ENCODE measurements at places on chromosomes 2 and 18.
A peak's percentile ranks its signal among the peaks of the same experiment; 100 is the strongest.

DNA sequence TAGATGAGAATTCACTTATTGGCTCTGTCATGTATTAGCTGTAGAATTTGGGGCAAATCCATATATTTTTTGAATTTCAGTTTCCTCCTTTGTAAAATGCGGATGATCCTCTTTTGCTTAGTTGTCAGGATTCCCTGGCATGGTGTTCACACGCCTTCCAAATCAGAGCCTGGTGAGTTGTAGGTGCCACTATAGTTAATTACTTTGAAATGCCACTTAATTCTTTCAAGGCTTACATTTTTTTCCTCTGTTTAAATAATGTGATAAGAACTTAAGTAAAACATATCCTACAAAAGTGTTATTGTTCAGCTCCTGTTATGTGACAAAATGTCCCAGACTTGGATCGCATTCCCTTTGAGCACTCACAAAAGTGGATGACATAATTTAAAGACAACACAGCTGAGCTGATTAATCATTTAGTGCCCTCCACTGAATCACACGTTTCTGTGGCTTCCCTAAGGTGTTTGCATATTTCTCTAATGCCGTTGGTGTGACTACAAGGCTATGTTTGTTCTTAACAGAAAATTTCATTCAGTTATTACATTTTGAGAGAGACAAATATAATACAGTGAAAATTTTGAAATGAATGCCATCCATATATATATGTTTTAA lies 471.2 kb upstream of the CHST9 start:
- no peak for DNase-seq

- DNase-seq, result no peak
Observed at GRCh38 chr2:160486341-160486740, 7.3 kb downstream of the RBMS1 start.

- no peak for DNase-seq
Observed at GRCh38 chr18:59957957-59958356, 58.2 kb downstream of the PMAIP1 start.

GRCh38 chr2:120744817-120745216 lies 9.1 kb downstream of the GLI2 start:
- DNase-seq, result no peak

- DNase-seq, result no peak
Observed at GRCh38 chr2:223896833-223897311, 48.3 kb downstream of the WDFY1 start.

DNA sequence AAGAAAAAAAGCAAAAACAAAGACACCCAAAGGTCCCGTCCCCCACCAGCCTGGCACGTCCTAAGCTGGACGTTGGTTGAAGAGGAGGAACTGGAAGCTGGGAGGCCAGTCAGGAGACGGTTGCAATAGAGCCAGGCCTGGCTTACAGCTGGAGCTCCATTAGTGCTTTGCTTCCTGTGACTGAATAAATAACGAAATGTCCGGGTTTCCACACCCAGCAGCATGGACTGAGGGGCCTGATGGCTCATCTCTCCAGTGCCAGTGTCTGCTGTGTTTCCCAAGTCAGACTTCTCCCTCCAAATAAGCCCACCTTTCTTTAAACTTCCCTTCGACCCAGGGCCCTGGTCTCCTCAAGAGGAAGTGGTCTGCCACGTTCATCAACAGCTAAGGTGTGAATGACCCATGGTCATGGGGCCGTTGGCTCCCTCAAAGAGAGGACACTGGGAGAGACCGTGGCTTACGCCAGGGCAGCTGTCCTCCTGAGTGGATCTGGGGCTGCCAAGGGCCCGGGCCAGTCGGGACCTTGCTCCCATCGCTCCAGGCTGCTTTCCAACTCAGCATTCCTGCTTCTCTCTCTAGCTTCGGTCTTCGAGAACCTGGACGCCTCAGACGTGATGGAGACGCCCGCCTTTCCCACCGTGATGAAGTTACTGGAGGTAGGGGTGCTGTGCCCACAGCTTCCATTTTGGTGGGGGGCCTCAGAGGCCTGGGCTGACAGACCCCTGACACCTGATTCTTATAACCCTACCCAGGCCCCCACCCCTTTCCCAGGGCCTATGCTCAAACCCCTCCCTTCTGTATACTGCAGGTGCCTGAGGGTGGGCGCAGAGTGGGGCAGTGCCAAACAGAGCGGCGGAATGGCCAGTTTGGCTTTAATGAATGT lies 44.9 kb downstream of the MYO7B start:
- no peak for DNase-seq

DNA sequence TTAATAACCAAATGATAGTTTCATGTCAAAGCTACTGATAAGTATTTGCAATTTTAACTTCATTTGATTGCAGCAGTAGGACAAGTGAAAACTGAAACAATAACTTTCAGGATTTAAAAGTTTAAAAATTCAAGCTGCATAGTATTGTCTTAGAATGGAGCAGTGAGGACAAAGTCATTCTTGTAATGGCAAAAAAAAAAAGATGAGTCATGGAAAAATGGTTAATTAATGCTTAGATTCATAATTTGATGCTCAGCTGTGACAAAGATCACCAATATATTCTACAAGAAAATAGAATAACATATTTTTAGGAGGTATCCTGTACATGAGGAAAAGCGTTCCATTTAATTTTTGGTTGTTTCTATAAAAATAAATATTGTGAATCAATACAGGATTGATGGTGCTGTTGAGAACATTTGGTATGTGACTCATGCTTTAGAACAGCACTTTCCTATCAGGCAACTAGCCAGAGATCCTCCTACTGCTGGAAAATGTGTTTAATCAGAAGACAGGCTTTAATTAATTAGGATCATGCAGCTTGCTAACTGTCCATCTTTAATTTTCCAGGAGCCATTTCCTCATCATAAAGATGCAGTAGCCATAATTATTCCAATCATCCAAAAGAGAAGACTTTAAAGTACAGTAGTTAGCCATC lies 239.0 kb upstream of the MMADHC start:
- no peak for DNase-seq

DNA sequence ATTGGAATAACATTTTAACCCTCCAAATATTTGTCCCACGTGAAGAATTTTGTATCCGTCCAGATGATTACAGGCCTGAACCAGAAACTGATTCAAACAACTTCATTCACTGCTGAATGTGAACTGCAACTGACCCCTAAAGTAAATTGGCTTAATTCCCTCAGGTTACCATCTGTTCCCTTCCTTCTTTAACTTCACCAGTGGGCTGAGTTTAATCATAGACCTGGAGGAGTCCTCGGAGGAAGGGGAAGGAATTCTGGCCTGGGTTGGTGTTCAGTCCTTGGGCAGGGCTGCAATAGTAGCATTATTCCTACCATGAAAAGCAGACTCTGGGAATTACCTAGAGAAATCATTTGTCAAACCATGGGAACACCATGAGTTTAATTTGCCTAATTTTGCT lies 207.4 kb downstream of the TMEM247 start:
- no peak for DNase-seq

DNA sequence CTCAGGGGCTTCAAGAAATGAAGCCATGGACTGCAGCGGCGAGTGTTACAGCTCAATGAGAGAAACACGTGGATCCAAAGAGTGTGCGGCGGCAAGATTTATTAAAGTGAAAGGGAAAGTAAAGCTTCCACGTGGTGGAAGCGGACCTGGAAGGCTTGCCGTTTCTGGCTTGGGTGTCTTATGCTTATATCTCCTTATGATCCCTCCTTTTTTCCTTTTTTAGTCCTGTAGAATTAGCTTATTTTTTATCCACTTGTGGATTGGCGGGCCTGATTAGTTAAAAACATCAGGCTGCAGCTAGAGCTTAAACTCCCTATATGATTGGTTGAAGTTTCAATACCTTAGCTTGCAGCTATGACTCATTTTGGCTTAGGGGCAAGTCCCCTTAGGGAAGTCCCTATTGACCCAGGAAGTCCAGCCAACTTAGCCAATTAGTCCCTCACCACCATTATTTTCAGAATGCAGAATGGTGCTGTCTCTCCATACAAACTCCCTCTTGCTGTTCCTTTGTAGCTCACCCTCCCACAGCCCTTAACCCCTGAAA lies 11.6 kb upstream of the HNMT start:
- DNase-seq, result no peak

GRCh38 chr2:143034292-143035074 lies 94.7 kb upstream of the ARHGAP15 start:
- DNase-seq, result peak; percentile 94

DNA sequence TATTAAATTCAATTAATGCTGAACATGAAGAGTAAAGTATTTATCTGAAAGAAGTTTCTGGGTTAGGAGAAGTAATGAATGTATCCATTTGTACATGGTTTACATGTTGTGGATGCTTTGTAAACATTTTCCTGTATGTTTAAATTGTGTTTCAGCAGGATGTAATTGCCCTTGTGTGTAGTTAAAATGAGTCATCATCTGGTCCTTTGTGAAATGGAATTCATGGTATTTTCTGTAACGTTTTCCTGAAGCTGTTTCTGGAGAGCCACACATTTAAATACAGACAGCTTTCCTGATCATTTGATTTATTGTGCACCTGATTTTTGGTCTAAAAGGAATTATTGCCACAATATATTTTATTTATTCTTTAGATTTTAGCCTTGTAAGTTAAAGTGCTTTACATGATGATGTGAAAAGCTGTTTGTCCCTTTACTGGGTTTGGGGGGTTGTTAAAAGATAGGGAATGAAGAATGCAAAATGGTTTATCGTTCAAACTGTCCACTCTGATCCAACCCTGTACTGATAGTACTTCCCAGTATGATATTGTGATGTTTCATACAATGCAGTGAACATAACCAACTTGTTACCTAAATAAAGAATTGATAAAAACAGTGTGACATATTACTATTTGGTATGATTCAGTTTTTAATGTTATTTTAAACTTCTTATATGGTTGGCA lies 41.7 kb upstream of the SLC3A1 start:
- no peak for DNase-seq

GRCh38 chr2:95336406-95336805 lies 39.3 kb downstream of the KCNIP3 start:
- DNase-seq, result no peak

DNA sequence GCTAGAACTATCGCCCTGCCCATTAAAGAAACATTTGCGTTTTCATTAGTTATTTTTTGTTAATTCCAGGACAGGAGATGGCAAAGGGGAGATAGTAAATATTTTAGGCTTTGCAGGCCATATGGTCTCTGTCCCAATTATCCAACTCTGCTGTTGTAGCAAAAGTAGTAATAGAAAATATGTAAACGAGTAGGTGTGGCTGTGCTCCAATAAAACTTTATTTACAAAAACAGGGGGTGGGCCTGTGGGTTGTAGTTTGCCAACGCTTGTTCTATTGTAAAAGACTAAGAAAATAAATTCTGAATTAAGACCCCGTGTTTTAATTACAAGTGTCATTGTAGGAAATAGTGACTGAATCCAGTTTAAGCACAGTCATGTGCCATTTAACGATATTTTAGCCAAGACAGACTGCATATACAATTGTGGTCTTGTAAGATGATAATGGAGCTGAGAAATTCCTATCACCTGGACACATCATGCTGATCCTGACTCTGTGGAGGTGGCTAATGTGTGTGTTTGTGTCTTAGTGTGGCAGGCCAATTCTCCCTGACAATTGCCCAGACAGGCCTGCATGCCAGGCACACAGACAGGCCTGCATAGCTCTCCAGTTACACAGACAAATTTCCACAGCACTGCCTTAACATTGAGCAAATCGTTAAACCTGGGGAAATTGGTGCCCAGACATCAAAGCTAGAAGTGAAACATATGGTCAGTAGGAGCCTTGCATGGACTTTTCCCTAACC lies 76.4 kb downstream of the SKA1 start:
- DNase-seq, result no peak

DNA sequence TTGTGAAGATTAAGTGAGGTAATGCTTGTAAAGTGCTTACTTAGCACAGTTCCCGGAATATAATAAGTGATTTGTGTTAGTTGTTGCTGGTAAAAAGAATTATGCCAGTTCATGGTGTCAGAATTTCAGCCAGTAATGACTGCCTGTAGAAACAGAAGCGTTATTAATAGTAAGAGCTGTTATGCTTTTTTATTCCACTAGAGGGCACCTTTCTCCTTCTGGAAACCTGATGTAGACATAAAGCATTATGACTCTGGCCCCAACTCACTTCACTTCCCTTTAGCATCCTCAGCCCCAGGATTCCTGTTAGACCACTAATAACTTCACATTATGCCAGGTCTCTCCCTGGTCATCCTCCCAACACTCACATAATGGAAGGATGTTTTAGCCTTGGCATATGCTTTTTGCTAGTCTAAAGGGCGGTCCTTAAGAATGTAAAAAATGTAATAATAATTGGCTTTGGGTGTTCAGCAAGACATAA lies 34.9 kb downstream of the C18orf54 start:
- DNase-seq, result no peak

DNA sequence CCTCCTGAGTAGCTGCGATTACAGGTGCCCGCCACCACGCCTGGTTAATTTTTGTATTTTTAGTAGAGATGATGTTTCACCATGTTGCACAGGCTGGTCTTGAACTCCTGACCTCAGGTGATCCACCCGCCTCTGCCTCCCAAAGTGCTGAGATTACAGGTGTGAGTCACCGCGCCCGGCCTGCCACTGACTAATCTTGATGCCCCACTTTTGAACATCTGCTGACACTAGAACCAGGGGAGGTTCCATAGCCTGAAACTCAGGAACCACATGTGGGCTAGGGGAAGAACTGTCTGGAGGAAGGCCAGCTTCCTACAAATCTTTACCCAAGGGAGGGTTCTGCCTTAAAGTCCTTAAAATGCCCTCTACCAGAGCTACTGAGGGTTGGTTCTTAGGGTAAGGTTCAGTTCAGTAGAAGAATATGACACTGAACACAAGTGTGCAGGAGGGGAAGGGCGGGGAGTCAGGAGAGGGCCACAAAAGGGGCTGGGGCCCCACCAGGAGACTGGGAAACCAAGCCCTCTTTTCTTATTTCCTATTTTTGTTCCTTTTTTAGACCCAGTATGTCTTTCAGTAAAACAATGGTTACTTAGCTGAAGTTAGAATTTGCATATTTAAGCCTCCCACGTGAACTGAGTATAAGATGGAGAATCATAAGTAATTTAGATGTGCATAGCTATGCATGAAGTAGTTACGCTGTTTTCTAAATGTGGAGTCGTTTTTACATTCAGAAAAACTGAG lies 6.3 kb upstream of the RAB31 start:
- no peak for DNase-seq

- DNase-seq, result no peak
Observed at GRCh38 chr2:108907822-108908712, 81.0 kb downstream of the EDAR start.

Data from hippocampal formation (tissue), 2 donors.